ENCODE measurements at places on chromosomes 6 and 20.

- DNase-seq: no peak
Measured at GRCh38 chr20:48668451-48668946, 159.3 kb downstream of the PREX1 start.

DNA sequence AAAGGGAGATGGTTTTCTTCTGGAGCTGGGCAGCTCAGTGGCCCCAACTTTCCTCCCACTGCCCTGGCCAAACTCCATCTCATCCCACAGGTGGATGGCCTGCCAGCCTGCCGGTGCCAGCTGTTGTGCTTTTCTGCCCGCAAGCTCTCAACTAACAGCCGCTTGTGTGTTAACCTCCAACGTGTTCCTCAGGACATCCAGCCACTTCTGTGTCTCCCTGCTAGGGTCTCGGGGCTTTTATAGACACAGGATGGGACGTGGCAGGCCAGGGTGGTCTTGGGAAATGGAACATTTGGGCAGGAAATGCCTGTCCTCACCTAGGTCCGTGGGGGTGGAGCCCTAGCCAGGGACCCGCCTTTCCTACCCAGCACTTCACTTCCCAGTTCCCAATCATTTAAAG lies 171.1 kb upstream of the RGS17 start:
- DNase-seq: no peak

DNA sequence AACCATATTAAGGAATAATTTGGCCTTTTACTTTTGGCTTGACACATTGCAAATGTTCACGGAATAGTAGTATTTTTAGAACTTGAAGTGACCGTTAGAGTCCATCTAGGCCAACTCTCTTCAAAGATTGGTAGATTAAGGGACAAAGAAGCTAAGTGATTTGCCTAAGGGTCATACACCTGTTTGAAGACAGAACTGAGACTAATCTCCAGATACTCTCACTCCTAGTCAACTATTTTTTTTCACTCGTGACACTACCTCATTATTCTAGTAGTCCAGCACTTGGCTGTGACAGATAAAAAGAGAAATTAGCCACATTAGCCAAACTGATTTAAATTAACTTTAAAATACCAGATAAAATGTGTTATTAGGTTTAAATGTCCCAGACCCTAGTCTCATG lies 10.6 kb downstream of the ACSS2 start:
- no peak for DNase-seq

GRCh38 chr20:6767126-6767535 lies 355 bp upstream of the BMP2 start:
- DNase-seq: no peak

DNA sequence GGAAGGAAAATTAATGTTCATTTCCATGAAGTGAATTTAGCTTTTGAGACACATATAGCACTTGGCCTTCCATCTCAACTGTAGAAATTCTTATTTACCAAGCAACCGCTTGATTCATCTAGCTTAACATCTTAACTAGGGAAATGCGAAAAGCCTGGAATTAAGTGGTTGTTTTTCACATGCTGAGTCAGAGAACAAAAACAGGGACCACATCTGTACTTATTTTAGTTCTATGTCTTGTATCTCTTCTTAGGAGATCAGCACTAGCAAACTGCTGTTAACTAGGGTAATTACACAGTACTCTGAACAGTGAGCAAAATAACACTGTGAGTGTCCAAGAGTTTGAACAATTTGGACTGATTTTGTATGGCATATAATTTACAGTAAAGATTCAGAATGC lies 590.9 kb upstream of the NRSN1 start:
- no peak for DNase-seq

GRCh38 chr6:43972179-43972912 lies 154.9 kb downstream of the MRPL14 start:
- no peak for DNase-seq

- no peak for DNase-seq
Measured at GRCh38 chr6:134170844-134171243, 118.4 kb upstream of the SLC2A12 start.

- no peak for DNase-seq
Measured at GRCh38 chr20:41570557-41570956, 47.6 kb downstream of the CHD6 start.

Measured in MV-4-11 (cell line).